Non-pigmented ciliary epithelial cell (primary cell): ENCODE measurements at places on chromosomes 5 and 9.

DNA sequence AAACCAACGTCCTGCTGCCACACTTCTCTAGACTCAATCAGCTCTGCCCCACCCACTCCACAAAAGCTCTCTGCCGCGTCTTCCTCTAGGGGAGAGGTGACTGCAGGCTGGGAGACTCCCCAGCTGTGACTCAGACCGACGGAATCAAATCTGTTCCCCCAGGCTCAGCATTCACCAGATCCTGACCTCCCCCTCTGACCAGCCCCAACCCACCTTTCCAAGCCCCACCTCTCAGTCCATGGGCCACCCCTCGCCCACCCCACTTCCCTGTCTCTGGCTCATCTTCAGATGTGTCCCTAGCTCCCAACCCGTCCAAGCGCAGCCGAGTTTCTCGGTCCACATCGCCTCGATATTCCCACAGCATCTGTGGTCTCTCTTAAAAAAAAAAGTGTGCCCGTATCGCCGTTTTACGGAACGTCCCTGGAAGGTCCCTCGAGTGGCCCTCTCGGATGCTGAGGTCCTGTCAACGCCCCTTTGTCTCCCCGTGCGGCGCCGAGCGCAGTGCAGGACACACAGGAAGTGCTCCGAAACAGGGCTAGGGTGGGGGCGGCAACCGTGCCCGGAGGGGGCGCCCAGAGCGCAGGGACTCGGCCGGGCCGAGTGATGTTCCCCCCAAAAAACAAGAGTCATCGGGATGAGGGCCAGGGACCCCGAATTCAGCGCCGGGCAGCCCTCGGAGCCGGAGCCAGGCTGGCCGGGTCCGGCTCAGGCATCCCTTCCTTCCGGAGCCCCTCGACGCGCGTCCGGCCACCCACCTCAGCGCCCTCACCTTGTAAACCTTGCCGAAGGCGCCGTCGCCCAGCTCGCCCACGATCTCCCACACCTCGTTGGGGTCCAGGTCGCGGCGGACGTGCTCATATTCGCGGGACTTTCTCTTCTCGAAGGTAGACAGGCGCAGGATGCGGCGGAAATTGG, 649 bp downstream of the STK10 start:
- peak; percentile 32 for DNase-seq

DNA sequence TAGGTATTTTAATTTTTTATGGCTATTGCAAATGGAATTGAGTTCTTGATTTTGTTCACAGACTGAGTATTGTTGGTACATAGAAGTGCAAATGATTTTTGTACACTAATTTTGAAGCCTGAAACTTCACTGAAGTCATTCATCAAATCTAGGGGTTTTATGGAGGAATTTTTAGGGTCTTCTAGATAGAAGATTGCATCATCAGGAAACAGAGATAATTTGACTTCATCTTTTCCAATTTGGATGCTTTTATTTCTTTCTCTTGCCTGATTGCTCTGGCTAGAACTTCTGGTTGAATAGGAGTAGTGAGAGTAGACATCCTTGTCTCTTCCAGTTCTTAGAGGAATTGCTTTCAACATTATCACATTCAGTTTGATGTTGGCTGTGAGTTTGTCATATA, 58.2 kb upstream of the SNCAIP start:
- DNase-seq = no peak

- DNase-seq = no peak
Observed at GRCh38 chr9:19104515-19105282, 2.0 kb upstream of the HAUS6 start.

GRCh38 chr5:141250576-141250975, 5.4 kb downstream of the PCDHB15 start:
- DNase-seq = no peak

GRCh38 chr9:27041746-27042145, 36.3 kb upstream of the LRRC19 start:
- no peak for DNase-seq
